ENCODE measurements at places on chromosomes 1 and 21. TPM values are rescaled to one million over a fixed set of nuclear protein-coding genes. Genes with fewer than 3 reads are reported as not detected.

TDRD5 gene
- total RNA-seq: not detected

FAM78B gene
- total RNA-seq: 1.4 TPM

ITGB2 gene
- 29.0 TPM for total RNA-seq

SLC9C2 gene
- total RNA-seq: not detected
